ENCODE measurements at places on chromosomes 3 and 15.

GRCh38 chr3:194486540-194487288, at the start of gene ATP13A3:
ATP13A3 (minus strand) TSS chr3:194487002; CDS start chr3:194462190, 24,812 bp downstream.
- DNase-seq = peak; percentile 96

GRCh38 chr3:52036222-52036694, 20.1 kb downstream of the DUSP7 start:
- no peak for DNase-seq

DNA sequence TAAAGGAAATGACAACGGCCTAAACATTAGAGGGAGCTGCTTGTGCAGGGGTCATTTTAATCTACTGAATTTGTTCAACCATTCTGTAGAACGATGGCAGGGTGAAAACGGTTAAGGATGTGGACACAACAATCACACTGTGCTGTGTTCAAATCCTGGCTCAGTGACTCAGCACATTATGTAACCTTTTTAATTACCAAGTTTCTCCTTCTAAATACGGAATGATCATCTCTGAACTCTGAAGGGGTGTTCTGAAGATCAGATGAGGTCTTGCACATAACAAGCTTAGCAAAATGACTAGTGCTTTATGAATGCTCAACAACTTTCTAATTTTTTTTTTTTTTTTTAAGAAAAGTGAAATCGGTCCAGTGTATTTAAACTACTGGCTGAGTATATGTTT, 592.8 kb downstream of the FOXP1 start:
- no peak for DNase-seq

DNA sequence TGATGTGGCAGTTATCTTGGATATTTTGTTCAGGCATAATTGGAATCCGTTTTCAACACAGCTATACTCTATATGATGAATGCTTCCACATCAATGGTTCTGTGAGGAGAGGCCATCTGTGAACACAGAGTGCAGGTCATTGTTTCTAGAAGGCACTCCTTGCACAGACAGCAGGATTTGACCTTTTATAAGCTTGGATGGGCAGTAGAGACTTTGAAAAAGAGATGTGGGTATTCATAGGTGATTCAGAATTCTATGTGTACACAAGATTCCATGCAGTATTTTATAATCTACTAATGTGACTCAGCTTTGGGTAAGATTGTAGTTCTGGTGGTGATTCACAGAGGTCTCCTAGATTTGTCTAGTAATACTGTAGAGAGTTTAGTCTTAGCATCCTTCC, 12.5 kb downstream of the ARPP21 start:
- DNase-seq = no peak

DNA sequence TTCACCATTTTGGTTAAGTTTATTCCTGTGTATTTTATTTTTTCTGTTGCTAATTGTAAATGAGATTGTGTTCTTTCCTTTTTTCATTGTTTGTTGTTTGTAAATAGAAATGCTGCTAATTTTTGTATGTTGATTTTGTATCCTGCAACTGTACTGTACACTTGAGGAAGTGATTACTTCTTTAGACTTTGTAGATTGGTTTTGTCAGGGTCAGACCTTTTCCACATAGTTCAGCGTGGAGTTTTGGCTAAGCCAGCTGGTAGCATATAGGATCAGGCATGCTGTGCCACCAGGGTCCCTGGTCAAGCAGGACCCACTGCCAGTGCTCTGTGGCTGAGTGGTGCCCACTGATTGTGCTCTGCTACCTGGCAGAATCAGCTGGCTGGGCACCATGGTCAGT, 80.1 kb downstream of the CD200 start:
- DNase-seq = no peak

- DNase-seq = peak; percentile 86
Measured at GRCh38 chr3:13495921-13496723, 16.0 kb downstream of the HDAC11 start.
